ENCODE measurements at places on chromosomes 13 and 19. TPM values are rescaled to one million over a fixed set of nuclear protein-coding genes. Genes with fewer than 3 reads are reported as not detected.

- peak; percentile 34 for DNase-seq
Observed at GRCh38 chr13:34779171-34779570, 162.9 kb upstream of the NBEA start.

KRTDAP gene
- total RNA-seq, result not detected

DNA sequence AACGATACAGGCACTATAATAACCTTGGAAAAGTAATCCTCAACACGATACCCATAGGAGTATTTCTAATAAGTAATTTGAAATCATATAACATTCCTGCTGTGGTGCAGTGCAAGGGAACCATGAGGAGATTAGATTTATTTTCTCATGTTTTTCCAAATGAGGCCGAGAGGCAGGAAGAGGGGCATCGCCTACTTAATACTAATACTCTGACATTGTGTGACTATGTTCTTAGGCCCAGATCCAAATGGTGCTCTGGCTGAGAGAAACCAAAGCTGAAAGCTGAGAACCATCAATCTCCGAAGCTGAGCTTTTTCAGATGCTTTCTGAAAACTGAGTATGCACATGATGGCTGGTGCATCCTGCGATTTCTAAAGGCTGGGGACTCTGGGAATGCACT, 248.0 kb upstream of the MAB21L1 start:
- DNase-seq, result no peak

DNA sequence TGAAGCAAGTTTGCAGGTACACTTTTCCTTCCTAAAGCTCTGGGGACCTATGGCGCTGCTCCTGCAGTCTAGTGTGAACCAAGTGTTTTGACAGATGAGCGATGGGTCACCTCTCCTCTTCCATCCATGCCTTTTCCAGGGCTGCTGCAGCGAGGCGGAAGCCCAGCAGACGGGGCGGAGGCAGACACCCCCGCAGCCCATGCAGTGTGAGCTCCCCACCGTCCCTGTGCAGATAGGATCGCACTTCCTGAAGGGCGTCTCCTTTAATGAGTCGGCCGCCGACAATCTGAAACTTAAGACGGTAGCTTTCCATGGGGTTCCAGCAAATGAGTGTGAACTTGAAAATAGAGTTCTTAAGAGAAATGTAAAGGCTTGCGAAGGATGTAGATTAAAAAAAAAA, 37.1 kb upstream of the GPI start:
- no peak for DNase-seq

SCAMP4 gene
- total RNA-seq, result 147 TPM

Measured in LHCN-M2 (cell line).